ENCODE measurements at places on chromosomes 7 and 10.

- DNase-seq, result no peak
These were observed 442.6 kb upstream of the KLF6 start for GRCh38 chr10:4227586-4227985.

GRCh38 chr10:43863859-43864591, 215.3 kb upstream of the ZNF32 start:
- DNase-seq, result no peak

DNA sequence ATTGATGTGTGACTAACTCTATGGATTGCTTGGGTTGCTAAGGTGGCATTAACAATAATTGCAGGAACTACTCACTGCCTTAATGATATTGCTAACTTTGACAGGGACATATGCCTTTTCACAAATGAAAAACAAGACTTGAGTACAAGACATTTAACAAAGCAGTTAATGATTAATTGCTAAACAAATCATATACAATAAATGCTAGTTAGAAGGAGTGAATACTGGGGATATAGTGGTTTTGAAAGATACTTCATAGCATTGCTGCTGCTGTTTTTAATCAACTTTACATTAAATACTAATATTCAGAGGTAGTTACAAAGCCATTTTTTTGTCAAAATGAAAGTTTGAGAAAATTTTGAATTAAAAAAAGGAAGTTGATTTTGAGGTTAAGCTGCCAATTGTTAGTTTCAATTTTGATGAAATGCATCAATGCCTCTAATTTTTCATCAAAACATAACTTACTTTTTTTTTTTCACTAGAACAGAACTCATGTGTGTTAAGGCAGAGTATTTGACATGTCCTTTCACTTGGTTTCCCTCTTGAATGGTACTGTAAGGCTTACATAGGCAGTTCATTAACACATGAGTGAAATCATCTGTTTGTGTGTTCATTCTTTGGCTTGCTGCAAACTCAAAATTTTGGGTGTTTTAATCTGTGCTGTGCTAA, 106.2 kb upstream of the SEMA3D start:
- DNase-seq, result no peak

DNA sequence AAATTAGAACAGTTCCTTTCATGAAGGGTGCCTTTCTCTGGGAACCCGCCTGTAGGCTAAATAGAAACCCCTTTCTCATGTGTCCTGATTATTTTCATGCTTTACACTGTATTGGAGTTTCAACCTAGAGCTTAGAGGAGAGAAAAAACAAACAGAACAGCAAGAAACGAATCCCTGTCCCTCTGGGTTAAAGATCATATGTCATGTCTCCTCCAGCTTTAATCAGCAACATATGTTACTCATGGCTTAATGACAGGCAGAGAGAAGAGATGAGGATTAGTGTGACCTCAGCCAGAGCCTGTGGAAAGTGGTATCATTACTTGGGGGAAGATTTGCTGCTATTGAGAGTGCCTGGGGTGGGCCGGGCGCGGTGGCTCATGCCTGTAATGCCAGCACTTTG, 32.1 kb downstream of the CRCP start:
- no peak for DNase-seq

- DNase-seq, result no peak
These were observed 303.2 kb upstream of the GHITM start for GRCh38 chr10:83835945-83836745.

GRCh38 chr7:95999481-95999880, 227.1 kb downstream of the DYNC1I1 start:
- no peak for DNase-seq

- DNase-seq, result no peak
These were observed 16.4 kb upstream of the PDZD8 start for GRCh38 chr10:117391436-117392205.

- no peak for DNase-seq
These were observed 55.3 kb upstream of the SDK1 start for GRCh38 chr7:3245721-3246120.

GRCh38 chr7:32037650-32038198, 32.5 kb downstream of the PDE1C start:
- no peak for DNase-seq

DNA sequence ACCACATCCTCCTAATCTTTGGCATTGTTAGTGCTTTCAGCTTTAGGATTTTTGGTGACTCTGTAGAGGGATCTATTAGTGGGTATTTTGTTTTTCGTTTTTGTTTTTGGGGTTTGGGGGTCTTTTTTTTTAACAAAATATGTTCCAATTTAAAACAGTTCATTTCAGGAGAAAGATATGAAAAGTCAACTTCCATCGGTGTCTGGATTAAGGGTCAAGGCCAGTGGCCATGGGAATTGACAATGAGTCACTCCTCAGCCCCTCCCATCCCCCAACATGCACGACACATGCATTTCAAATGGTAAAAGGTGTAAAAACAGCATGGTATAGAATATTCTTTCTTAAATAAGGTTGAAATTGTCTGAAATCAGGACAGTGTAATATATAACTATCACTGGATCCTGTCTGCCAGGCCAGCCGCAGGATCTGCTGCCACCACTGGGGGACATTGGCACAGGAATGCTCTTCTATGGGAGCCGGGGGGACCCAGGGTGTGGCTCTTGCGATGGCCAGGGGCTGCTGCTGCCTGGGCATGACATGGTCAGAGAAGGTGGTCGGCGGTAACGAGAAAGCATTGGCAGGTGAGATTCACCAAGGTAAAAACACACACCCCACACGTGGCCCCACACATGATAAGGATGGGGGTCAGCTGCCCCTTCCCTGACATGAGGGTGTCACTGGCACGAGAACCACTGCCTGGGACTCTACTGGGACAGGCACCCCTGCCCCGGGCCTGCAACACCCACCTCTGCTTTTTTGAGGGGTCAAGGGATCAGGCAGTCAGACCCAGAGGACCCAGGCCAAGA, 126.2 kb upstream of the KCTD7 start:
- no peak for DNase-seq

GRCh38 chr10:60288256-60288655, 101.4 kb downstream of the ANK3 start:
- DNase-seq, result no peak

DNA sequence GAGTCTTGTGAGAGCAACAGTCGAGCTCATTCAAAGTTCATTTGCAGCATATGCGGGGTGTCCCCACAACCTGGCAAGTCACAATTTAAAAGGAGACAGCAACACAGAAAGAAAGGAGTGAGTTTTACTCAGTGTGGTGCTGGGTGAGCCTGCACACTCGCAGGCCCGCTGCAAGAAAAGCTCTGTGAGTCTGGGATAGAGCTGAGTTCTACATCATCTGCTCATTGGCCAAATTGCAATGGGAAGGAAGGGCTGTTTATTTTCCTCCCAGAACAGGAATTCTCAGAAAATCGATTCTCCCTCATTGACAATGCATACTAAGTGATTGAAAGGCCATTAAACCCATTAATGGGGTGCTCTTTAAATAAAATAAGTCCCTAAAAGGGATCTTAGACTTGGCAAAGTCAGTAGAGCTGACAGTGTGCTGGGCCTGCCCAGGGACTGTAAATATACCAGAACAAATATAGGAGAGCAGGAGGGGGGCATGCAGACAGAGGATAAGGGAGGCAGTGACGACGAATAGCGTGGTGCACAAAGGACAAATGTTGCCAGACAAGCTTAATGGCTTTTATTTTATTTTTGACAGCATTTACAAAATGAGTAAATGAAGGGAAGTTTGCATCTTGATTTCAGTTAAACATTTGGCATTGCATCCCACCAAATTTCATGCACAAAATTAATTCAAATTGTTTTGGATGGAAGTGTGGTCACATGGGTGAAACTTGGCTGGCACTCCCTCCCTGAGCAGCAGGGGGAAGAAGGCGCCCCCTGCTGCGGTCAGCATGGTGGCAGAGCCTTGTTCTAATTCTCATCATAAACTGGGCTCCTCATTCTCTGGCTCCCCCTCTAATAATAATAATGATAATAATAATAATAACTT, 215.7 kb downstream of the SNX10 start:
- peak; percentile 31 for DNase-seq

- DNase-seq, result peak; percentile 76
These were observed 318.5 kb downstream of the GPR158 start for GRCh38 chr10:25493122-25493893.

- no peak for DNase-seq
These were observed 362.5 kb upstream of the ZMIZ1 start for GRCh38 chr10:78706256-78706655.

- DNase-seq, result no peak
These were observed 89.3 kb downstream of the TMEM106B start for GRCh38 chr7:12300415-12300814.

- DNase-seq, result no peak
These were observed 61.1 kb upstream of the ZMIZ1 start for GRCh38 chr10:79007421-79008319.

- peak; percentile 4 for DNase-seq
These were observed 312.4 kb upstream of the AUTS2 start for GRCh38 chr7:69285854-69286253.
